ENCODE measurements at places on chromosomes 3 and 15. TPM values are rescaled to one million over a fixed set of nuclear protein-coding genes. Genes with fewer than 3 reads are reported as not detected.

DNA sequence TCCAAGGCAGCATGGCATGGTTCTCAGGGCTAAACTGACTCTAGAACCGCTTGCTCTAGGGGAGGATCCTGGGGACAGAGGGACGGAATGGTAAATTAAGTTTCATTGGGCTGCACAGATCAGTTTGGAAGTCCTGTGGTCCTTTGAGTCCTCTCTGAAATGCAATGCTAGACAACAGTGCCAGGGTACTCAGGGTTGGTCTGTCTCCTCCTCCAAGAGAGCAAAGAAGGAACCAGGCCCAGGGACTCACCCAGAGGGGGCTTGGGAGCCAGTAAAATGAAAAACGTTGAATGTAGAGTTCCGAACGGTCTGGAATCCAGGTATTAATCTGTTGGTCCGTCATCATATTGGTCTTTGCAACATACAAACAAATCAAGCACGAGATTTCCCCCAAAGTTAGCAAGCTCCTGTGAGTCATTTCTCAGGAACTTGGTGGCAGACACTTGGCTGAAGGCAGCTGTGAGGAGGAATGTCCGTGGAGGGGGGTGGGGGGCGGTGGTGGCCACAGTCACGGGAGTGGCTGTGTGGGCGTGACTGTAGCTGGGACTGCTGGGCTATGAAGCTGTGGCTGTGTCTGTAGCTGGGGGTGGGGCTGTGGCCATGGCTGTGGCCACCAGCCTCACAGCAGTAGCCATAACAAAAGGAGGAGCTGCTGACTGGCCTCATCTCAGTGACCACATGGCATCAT, 361.0 kb downstream of the SHQ1 start:
- peak; percentile 96 for DNase-seq

- no peak for DNase-seq
Observed at GRCh38 chr3:89113344-89113743, 5.9 kb downstream of the EPHA3 start.

DNA sequence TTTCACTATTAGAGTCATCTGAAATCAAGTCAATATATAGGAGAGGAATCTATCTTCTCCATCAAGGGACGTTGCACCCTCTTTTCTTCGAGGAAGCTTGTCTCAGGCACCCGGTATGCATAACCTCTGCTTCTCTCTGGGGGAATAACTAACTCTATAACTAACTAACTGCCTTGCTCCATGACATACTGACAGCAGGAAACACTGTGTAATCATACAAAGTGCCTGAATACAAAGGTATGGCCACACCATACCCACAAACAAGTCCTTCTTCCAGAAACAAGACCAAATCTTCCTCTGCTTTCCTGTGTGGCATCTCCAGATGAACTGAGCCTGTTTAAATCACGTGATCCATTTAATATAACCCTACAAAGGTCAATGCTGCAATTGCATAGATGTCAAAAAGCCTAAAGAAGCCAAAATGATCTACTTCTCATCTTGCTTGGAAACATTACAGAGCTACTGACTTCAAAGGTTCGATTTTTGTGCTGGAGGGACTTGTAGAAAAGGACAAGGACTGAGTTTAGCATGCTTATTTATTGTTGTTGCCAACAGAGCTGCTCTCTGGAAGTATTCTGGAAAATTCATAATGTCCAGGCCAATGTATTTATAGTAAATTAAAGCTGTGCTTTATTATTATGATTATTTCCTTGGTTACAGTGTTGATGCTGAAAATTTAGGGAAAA, 380.5 kb downstream of the FOXP1 start:
- no peak for DNase-seq

Gene ZSCAN29
- 12.7 TPM for total RNA-seq

DNA sequence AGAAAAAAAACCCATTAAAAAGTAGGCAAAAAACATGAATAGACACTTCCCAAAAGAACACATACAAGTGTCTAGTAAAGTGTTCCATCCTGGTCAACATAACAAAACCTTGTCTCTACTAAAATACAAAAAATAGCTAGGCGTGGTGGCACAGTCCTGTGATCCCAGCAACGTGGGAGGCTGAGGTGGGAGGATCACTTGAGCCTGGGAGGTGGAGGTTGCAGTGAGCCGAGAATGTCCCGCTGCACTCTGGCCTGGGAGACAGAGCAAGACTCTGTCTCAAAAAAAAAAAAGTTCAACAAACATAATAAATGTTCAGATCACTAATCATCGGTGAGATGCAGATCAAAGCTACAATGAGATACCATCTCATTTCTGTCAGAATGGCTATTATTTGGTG, 43.5 kb upstream of the OSBPL11 start:
- DNase-seq, result no peak

Gene P2RY14
- total RNA-seq, result not detected

Measured in RPMI7951 (cell line).